Epithelial cell of proximal tubule (primary cell): ENCODE measurements at places on chromosomes 1 and 21. TPM values are rescaled to one million over a fixed set of nuclear protein-coding genes. Genes with fewer than 3 reads are reported as not detected.
A peak's percentile ranks its signal among the peaks of the same experiment; 100 is the strongest.

DNA sequence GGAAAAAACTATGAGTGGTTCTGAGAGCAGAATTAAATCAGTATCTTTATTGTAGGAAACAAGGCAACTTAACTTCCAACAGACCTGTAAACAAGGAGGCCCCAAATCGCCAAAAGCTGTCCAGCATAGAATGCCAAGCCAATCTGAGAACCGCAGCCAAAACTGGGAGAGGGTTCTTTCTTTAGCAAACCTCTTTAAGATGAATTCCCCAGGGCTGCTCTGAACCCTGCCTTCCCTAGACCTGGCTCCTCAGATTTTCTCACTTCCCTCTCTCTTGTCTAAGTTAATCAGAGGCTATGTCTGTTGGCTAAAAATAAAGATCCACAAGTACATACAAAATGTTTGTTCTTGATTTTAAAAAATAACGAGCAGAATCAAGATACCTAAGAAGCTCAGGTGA lies 141.4 kb downstream of the SMYD3 start:
- no peak for DNase-seq

DNA sequence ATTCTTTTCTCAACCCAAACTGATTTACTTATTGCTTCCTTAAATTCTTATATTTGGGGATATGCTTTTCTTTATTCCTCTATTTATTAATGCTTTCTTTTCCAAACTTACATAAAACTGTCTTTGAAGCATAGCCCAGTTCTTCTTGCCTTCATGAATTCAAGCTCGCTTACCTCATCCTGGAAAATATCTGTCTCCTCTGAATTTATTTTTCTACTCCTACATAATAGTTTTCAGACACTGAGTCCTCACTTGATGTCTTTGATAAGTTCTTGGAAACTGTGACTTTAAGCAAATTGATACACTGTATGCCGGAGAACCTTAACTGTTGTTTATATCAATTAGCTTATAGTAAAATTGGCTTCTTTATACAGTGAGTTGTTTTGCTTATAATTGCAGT lies 93.8 kb downstream of the ZFYVE9 start:
- DNase-seq = no peak

Gene FCRLB
- 1.5 and 3.6 TPM in 2 replicates for total RNA-seq

GRCh38 chr1:154943649-154944400 lies 7.3 kb upstream of the PMVK start:
- no peak for DNase-seq

GRCh38 chr21:42097860-42098454 lies 26.8 kb downstream of the UMODL1 start:
- peak; percentile 81 for DNase-seq

Gene PSRC1
- total RNA-seq = 56.6 and 67.9 TPM in 2 replicates

- DNase-seq = no peak
Measured at GRCh38 chr1:199226163-199226562, 587.3 kb downstream of the PTPRC start.

GRCh38 chr1:168894397-168894903 lies 165.4 kb upstream of the DPT start:
- no peak for DNase-seq

DNA sequence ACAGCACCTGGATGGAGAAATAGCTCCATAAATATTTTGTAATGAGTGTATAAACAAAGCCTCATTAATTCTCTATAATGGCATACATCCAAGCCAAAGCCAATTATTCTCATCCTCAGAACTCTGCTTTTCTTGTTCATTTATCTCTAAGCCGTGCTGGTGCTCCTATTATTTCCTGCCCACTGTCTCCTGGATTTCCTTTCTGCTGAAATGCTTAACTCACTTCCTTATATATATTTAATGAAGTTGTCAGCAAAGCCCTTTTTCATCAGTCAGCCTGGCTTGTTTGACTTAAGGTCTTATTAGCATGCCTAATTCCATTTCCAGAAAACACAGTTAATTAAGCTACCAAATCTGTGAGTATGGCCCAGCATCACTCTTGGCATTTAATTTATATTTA lies 93.4 kb downstream of the SLC25A24 start:
- no peak for DNase-seq

Gene MYOG
- not detected in 2 replicates for total RNA-seq

Gene GJC2
- 0.14 and 0.69 TPM in 2 replicates for total RNA-seq

GRCh38 chr1:231206856-231207255 lies 34.2 kb upstream of the GNPAT start:
- DNase-seq = no peak

- DNase-seq = no peak
Measured at GRCh38 chr21:43827015-43827611, 37.7 kb downstream of the RRP1 start.

Gene HES3
- not detected in 2 replicates for total RNA-seq

DNA sequence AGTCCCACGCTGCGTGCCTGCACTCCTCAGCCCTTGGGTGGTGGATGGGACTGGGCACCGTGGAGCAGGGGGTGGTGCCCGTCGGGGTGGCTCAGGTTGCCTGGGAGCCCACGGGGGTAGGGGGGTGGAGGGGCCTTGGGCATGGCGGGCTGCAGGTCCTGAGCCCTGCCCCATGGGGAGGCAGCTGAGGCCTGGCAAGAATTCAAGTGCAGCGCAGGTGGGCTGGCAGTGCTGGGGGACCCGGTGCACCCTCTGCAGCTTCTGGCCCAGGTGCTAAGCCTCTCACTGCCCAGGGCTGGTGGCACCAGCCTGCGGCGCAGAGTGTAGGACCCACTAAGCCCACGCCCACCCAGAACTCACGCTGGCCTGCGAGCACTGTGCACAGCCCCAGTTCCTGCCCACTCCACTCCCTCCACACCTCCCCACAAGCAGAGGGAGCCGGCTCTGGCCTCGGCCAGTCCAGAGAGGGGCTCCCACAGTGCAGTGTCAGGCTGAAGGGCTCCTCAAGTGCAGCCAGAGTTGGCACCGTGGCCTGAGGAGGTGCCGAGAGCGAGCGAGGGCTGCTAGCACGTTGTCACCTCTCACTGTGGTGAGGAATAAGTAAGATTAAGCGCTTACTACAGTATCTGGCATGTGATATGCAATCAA lies 12.8 kb downstream of the TNNI3K start:
- no peak for DNase-seq

DNA sequence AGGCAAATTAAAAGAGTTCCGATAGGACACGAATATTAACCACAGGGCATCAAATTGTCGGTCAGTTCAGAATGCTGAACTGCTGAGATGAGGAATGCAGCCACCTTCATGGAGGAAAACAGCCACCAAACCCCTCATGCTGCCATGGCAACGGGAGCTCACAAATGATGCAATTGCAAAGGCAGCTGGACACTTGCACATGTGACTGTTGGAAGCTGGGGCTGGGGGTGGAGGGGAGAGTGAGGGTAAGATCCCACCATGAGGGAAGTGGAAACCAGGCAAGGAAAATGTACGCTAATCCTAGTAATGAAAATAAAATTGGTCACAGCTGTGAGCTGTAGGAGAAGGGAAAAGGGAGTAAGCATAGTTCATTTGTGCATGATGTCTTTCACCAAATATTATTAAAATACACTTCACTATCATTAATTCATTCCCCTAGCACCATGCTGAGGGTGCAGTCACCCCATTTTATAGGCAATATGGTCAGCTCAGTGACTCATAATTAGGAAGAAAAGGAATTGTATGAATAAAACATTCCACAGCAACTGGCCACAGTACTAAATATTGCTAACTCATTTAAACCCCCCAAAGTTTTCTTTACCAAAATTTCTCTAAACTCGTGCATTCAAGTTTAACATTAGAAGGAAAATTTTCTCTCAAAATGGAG lies 15.3 kb downstream of the BECN2 start:
- DNase-seq = no peak

Gene RNF186
- total RNA-seq = not detected in 2 replicates

DNA sequence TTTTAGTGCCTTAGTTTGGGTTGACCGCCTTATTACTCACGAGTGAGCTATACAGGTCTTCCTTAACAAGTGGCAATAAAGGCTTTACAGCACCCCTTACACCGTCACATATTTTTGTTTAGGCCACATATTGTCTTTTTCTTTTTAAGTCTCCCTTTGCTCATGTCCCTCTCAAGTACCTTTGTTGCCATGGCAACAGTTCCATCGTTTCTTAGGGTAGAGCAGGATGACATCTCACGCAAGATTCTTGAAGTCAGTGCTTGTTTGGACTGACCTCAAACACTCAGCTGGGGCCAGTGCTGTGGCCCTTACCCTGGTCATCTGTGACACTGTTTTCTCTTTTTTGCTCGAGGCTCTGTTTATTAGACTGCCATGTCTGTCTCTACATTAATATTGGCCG lies 69.8 kb downstream of the PBX1 start:
- DNase-seq = no peak

GRCh38 chr1:225445639-225446594 lies 18.1 kb upstream of the LBR start:
- peak; percentile 92 for DNase-seq

DNA sequence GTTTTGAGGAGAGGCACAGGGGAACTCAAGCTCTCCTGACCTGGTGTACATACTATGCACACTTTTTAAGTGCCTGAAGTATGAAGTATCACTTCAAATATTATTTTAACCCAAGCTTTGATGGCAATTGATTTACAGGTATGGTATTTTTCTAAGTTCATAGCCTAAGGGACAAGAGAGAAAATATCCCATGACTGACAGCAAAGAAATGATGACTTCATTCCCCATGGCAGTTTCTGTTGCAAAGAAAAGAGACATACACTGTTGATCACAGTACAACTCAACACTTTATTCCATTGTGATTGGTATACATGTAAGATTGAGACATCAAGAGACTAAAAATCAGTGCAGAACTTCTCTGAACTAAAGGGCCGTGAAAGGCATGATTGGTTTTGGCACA lies 41.8 kb upstream of the BCL10 start:
- no peak for DNase-seq

Gene PLD5
- total RNA-seq = 0.72 and 3.7 TPM in 2 replicates

Gene LAMB3
- 65.5 and 72.0 TPM in 2 replicates for total RNA-seq

- no peak for DNase-seq
Measured at GRCh38 chr1:183604038-183604808, 14.0 kb upstream of the NCF2 start.

GRCh38 chr21:33308586-33309490 lies 15.9 kb upstream of the IFNAR1 start:
- DNase-seq = no peak

Gene XKR8
- 10.3 and 11.1 TPM in 2 replicates for total RNA-seq

DNA sequence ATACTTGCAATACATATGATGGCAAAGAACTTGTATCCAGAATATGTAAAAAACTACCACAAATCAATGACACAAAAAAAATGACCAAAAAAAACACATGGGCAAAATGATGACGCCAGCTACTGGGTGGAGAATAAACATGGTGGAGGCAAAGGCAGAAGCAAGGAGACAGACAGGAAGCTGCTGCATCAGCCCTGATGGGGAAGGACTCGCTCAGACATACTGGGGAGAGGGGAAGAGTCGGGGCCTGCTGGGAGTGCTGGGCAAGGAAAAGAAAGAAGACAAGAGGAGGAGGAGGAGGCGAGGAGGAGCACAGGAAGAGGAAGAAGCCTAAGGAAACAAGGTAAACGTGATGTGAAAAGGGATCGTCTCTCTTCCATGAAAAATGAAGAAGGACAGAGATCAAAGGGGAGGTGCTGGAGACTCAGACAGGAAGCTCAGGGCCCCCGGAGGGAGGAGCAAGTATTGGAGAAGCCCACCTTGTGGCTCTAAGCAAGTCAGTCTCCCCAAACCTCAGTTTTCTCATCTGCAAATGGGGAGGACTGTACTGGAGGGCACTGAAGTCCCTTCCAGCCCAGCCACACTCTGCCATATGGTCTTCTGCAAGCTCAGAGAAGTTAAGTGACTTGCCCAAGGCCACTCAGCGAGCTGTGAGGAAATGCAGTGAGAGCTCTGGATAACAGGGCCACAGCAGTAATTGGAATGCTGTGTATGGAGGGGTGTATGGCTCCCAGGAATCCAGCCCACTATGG lies 24.2 kb downstream of the OLFML2B start:
- DNase-seq = no peak

Gene CFH
- 1.4 and 9.2 TPM in 2 replicates for total RNA-seq

DNA sequence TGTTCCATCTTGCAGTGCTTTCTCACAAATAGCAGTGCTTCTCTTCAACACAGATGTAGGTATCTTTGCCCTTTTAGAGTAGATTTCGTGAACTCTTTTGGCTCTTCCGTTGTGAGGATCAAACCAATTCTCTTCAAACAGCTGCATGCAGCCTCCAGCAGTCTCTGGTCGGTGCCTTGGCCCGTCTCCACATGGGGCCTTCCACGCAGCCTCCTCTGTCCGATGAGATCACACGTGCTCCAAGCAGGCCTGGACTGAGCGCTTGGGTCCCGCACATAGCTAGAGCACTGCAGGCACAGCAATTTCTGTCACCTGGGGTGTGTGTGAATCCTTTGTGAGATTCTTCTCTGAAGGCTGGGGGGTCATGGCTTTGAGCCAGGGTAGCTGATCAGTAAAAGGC lies 82.8 kb upstream of the KCNE2 start:
- no peak for DNase-seq

DNA sequence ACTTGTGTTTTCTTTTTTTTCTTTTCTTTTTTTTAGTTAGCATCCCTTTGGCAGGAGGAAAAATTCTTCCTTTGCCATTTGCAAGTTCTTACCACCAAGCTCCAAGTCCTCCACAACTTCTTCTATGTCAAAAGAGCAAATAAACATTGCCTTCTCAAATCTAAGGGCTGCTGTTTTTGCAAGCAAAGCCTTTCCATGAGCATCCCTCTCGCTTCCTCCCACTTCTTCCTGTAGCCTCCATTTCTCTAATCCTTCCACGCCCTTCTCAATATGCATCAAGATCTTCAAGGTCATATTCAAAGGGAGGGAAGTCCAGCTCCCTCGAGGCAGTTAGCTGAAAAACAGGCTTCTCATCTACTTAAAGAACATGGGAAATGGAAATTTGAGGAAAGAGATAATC lies 147.1 kb downstream of the ADSS2 start:
- DNase-seq = no peak

DNA sequence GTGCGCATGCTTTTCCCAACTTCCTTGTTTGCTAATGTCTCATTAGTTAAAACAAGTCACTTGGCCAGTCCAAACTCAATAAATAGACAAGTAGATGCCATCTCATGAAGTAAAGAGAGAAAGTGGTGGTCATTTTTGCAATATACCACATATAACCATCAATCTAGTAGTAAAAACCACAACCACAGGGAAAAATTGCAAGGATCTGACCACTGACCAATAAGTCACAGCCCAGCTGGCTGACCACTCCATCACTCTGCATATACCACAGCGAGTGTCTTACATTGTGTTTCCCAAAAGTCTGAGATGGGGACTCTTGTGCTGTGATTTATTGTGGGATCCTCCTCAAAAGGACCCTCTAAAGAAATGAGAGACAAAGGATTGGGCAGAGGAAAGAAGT lies 76.0 kb downstream of the FH start:
- DNase-seq = no peak

GRCh38 chr21:38878379-38879179 lies 72.8 kb downstream of the ETS2 start:
- no peak for DNase-seq
